ENCODE measurements at places on chromosomes 5 and 9.
A peak's percentile ranks its signal among the peaks of the same experiment; 100 is the strongest.

GRCh38 chr5:76451031-76451701 is 48.1 kb downstream of the IQGAP2 start:
- DNase-seq: no peak

- DNase-seq: no peak
These were observed 1054.8 kb downstream of the MAT2B start for GRCh38 chr5:164560216-164560615.

DNA sequence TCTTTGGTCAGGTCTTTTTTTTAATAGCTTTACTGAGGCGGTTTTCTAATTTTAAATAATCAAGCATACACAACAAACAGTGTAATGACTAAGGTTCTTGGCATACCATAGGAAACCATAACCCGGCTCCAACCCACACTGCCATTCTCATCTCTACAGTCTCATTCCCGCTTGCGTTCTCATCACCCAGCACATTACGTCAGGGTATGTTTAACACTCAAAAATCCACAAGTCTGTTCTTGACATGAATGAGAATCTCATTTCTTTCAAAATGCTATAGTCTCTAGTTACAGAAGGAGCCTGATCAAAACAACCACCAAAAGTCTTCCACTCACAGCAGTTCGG is 505 bp downstream of the C5orf34 start:
- DNase-seq: peak; percentile 91

DNA sequence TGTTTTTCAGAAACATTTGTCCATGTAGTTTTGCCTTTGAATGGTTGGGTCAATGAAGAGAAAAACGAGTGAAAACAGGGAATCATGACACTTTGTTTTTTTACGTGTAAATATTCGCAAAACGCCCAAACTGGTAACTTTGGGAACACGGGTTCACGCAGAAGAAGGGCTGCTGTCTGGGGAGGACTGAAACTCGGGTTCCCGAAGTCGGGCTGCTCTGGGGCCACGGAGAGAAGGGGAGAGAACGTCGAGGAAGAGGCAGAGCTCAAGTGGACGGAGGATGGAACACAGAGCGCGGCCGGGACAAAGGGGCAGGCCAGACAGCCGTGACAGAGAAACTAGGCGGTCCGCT is 478 bp upstream of the SETD9 start:
- no peak for DNase-seq

DNA sequence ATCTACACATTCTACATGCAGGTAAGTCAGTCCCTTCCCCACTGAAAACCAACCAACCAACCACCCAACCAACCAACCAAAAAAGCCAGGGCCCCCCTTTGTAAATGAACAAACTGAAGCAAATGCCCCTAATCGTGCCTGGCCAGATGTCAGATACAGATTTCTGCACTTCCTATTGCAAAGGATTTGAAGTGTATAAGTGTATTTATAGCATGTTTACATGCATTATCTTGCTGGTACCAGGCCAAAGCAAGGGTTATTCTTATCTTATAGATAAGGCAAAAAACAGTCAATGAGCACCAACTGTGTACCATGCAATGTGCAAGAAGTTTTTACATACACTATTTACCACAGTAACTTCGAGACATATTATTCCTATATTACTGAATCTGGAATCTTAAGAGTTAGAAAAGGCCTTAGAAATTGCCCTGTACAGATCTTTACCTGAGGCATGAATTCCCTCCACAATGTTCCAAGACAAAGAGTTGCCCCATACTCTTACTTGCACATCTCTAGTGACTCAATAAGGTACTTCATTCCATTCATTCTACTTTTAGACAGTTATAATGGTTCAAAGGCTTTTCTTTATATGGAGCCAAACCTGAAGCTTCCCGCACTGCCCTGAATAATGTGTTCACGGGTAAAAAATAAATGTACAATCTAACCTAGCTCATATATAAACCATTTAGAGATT is 51.7 kb upstream of the NR5A1 start:
- no peak for DNase-seq

- DNase-seq: no peak
These were observed 40.0 kb downstream of the MTMR12 start for GRCh38 chr5:32272746-32273145.

DNA sequence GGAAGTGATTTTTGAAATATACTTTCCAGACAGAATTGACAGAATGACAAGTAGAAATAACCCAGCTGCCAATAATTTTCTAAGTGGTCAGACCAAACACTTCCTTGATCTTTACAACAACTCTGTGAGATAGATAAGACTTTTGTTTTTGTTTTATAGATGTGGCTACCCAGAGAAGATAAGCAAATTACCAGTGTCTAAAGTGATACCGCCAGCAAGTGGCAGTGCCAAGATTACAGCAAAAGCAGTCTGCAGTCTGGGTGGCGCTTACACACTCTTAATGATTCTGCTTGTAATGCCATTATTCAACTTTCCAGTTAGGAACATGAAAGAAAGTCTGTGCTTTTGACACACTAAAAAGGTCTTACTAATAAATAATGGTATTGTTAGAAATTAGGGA is 92.1 kb downstream of the HCN1 start:
- no peak for DNase-seq

GRCh38 chr5:136374638-136375037 is 9.3 kb upstream of the TRPC7 start:
- DNase-seq: peak; percentile 10

- DNase-seq: no peak
These were observed 84.9 kb downstream of the VAV2 start for GRCh38 chr9:133906932-133907910.

GRCh38 chr5:154291917-154292316 is 101.4 kb downstream of the GALNT10 start:
- DNase-seq: no peak

DNA sequence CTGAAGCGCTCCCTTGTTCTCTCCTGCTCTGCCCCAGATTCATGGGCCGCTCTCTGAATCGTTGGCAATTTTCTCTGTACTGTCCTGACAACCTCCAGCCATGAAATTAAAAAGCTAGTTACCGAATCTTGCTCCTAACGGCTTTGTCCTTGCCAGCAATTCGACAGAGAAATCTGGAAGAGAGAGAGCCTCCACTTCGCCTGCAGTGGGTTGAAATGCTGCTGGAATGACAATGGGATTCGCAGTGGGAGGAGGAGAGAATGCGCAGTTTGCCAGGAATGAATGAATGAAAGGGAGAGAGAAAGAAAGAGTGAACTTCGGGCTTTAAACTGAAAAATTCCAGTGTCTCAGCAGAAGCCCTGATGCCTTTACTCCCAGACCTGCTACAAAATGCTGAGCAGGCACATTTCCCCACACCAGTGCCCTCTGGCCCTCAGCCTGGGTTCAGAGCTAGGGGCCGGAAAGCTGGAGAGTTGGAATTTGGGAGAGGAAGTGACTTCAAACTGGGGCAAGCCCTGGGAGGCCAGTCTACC is 11.5 kb upstream of the BOD1 start:
- no peak for DNase-seq

DNA sequence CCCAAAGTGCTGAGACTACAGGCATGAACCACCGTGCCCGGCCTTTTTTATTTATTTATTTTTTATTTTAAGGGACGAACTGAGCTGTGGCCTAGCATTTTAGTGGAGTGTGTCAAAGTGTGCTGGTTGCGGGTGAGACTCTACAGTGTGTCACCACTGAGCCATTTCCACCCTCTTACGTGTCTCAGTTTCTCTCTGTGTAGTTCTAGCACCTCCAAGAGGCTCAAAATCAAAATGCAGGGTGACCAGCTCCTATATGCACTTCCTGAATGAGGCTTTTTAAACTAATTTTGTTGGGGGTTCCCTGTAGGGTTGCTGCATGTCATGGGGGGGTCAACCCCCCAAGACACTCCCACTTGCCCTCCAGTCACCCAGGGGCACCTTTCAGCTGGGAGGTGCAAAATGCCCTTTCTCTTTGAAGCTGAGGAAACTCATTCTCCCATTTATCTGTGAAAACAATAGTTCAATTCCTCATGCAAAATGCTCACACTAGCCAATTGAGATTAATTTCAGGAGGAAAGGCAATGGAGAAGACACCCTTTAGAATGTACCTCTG is 69.3 kb downstream of the COL15A1 start:
- no peak for DNase-seq

- DNase-seq: no peak
These were observed 170.4 kb downstream of the TTC39B start for GRCh38 chr9:15136646-15137045.

DNA sequence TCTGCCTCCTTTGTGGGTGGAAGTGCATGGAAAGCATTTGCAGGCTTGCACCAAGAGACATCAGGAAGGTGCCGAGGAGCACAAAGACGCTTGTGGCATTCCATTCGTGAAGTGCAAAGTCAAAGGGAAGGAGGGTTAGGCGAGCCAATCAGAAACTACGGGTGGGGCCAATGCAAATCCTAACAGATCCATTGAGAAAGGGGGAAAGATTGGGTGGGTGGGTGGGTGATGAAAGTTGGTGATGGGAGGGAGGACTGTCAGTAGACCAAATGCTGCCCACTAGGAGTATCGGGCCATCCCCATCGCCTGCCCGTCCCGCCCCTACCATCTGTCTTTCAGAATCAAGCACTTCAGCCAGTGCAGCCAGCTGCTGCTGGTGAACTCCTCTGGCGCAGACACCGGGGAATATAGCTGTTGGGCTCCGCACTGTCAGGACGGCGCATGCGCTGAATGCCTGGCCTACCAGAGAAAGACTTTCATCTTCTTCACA is 17.1 kb upstream of the ANXA6 start:
- no peak for DNase-seq

GRCh38 chr9:119611565-119611964 is 242.3 kb upstream of the BRINP1 start:
- DNase-seq: no peak

DNA sequence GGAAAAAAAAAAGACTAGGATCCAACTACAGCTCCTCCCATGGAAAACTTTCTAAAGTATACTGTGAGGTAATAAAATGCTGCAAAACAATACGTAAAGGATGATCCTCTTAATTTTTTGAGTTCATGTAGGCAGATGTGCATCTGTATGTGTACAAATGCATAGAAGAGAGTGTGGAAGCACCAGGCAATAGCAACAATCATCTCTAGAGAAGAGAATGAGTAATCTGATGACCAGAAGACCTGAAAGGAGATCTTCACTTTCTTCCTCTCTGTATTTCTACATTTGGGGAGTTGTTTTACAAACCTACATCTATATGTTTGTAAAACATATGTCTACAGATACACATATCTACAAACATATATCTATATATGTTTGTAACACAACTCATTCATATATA is 29.3 kb upstream of the SPDL1 start:
- no peak for DNase-seq

- no peak for DNase-seq
These were observed 61.6 kb downstream of the NNT start for GRCh38 chr5:43664501-43665040.

- DNase-seq: no peak
These were observed 29.1 kb upstream of the IL12B start for GRCh38 chr5:159359408-159359807.

GRCh38 chr9:132896906-132897305 is 18.2 kb downstream of the SPACA9 start:
- no peak for DNase-seq

DNA sequence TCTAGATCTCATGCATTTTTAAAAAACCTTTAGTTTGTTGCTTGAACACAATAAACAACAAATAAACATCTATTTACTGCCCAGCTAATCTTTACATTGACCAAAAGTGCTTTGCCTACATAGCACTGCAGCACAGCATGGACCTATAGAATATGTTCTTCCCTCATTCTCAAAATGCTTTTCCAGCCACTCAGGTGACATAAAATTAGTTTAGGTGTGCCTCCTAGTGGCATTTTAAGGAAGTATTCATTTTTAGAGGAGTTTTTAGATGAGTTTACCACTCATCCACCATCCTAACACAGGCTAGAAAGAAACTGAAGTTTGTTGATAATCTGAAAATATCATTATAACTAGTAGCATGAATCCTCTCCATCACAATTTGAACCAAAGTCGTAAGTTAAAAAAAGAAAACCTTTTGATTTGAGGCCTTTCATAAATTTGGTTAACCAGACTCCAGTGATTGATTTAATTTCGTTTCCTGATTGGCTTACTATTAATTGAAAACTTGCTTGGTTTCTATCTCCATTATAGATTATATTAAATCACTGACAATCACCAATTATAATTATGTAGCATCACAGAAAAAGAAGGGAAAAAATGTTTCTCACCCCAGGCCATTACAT is 12.6 kb downstream of the PLGRKT start:
- peak; percentile 55 for DNase-seq

DNA sequence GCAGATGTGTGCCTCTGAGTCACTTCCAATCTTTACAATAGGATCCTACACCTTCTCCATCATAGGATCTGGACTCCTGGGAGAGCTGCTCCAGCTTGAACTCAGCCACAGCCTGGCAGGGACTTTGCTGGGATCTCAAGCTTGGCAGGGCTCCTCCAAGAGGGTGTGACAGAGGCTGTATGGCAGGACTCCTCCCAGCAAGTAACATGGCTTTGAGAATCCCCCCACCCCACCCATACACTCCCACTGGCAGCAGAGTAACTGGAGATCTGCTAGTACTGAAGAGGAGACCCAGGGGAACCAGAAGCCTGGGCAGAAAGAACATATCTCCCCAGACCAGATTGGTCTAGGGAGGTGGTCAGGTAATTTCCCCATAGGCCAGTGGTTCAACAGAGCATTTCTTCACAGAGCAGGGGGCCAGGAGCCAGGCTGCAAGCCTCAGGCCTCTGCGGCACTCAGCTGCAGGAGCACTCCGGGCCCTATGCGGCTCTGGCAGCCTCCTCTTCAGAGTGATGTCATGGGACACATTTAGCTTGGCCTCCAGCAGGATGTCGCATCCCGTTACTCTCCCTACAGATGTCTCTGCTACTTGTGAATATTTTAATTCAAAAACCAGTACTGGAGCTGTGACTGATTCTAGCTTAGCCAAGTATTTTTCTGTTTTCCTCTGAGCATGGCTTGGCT is 1.7 kb upstream of the ACSL6 start:
- DNase-seq: no peak

GRCh38 chr5:110899566-110900412 is 161.0 kb downstream of the SLC25A46 start:
- peak; percentile 82 for DNase-seq

- no peak for DNase-seq
These were observed 25.8 kb upstream of the SLC44A1 start for GRCh38 chr9:105218673-105219072.

DNA sequence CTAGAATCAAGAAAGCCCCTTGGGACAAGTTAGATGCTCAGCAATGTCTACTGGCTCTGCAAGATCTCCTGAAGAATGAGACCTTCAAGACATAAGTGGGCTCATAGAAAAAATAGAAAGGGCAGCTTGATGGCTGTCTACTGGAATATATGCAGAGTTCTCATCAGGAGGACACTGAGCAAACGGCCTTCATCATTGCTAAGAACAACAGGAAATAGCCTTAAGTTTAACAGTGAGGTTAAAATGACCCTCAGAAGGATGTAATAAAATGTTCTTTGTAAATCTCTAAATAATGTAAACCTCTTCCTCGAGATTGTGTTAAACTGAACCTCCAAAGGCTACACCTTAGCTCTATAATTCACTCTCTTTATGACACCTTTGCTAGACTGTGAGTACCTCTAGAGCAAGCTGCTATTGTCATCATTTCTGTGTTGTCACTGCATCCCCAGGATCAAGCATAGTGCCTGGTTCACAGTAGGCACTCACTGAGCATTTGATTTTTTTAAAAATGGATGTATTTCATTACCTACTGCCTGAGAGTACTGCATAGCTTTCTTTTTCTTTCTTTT is 22.2 kb upstream of the LHFPL2 start:
- no peak for DNase-seq

Measured in bronchial epithelial cell (primary cell).